Fibroblast of villous mesenchyme (primary cell): ENCODE measurements at places on chromosomes 4 and X. TPM values are rescaled to one million over a fixed set of nuclear protein-coding genes. Genes with fewer than 3 reads are reported as not detected.

The STARD8 gene
- total RNA-seq, result 0.97 and 2.6 TPM in 2 replicates

The PCDH10 gene
- total RNA-seq, result 16.4 and 25.8 TPM in 2 replicates

The BEX1 gene
- 1.3 and 2.2 TPM in 2 replicates for total RNA-seq

The INPP4B gene
- 51.9 and 64.3 TPM in 2 replicates for total RNA-seq

The DDX53 gene
- under 0.01 TPM in 1 of 2 replicates, not detected in the other for total RNA-seq

The TCEAL7 gene
- 37.0 and 44.5 TPM in 2 replicates for total RNA-seq

The CSAG3 gene
- total RNA-seq, result not detected in 2 replicates

The IRS4 gene
- total RNA-seq, result not detected in 2 replicates

The ADH1B gene
- 0.32 and 0.43 TPM in 2 replicates for total RNA-seq

The NIPAL1 gene
- total RNA-seq, result 1.6 and 4.3 TPM in 2 replicates

The ABLIM2 gene
- under 0.01 TPM in 1 of 2 replicates, not detected in the other for total RNA-seq

The SPANXN4 gene
- total RNA-seq, result not detected in 2 replicates

The VEGFD gene
- under 0.01 TPM in 1 of 2 replicates, not detected in the other for total RNA-seq

The BTC gene
- 0.43 TPM in 1 of 2 replicates, not detected in the other for total RNA-seq

The CT45A10 gene
- not detected in 2 replicates for total RNA-seq

The CD40LG gene
- not detected in 2 replicates for total RNA-seq

The NEIL3 gene
- total RNA-seq, result 8.1 and 28.1 TPM in 2 replicates

The VBP1 gene
- total RNA-seq, result 60.2 and 78.6 TPM in 2 replicates
